ENCODE measurements at places on chromosomes 5 and 9. TPM values are rescaled to one million over a fixed set of nuclear protein-coding genes. Genes with fewer than 3 reads are reported as not detected.

Gene CBY3
- total RNA-seq = not detected

Gene ANAPC2
- total RNA-seq = 64.6 TPM

Gene B4GALT7
- 36.1 TPM for total RNA-seq

Gene SGCD
- 10.6 TPM for total RNA-seq

Gene CCDC183
- total RNA-seq = 2.3 TPM

Gene CARD9
- 8.2 TPM for total RNA-seq

Gene GRHPR
- total RNA-seq = 125 TPM

Gene AKNA
- 41.0 TPM for total RNA-seq

Gene LCN1
- total RNA-seq = not detected

Gene GRXCR2
- total RNA-seq = not detected

Gene PCDHGB5
- total RNA-seq = 12.4 TPM

Gene KIF24
- 1.9 TPM for total RNA-seq

Gene LPAR1
- total RNA-seq = 16.7 TPM

Gene HTR1A
- total RNA-seq = not detected

Gene HTR4
- total RNA-seq = 3.8 TPM

Gene CSF2
- not detected for total RNA-seq

Gene HACD4
- 2.8 TPM for total RNA-seq

Gene DMRT3
- total RNA-seq = not detected

Gene DOLK
- total RNA-seq = 18.2 TPM

Gene LRSAM1
- total RNA-seq = 30.1 TPM

Gene PROB1
- 3.0 TPM for total RNA-seq

Gene DIPK1B
- total RNA-seq = 8.8 TPM

Gene ARRDC3
- 69.7 TPM for total RNA-seq

Gene FOXD4
- 0.43 TPM for total RNA-seq

Gene TAF11L6
- total RNA-seq = not detected

Gene FGF1
- 0.98 TPM for total RNA-seq

Gene GARIN3
- not detected for total RNA-seq

Gene FOXI1
- total RNA-seq = 0.69 TPM
